ENCODE measurements at places on chromosomes 12 and 14. TPM values are rescaled to one million over a fixed set of nuclear protein-coding genes. Genes with fewer than 3 reads are reported as not detected.

DNA sequence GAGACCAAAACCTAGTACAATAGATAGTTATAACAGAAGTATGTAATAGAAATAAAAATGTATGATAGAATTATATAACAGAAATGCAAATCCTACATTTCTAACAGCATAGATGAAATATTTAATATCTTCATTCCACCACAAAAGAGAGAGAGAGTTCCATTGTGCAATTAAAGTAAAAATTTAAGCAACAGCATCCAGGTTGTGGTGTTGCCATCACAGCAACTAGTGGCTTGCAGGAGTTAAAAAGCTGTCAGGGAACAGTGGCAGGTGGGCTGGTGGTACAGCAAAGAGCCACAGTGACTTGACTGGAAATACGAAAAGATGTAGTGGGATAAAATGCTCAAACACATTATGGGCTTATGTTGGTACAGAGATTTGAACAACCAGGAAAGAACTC lies 57.1 kb upstream of the MDM1 start:
- no peak for DNase-seq

DNA sequence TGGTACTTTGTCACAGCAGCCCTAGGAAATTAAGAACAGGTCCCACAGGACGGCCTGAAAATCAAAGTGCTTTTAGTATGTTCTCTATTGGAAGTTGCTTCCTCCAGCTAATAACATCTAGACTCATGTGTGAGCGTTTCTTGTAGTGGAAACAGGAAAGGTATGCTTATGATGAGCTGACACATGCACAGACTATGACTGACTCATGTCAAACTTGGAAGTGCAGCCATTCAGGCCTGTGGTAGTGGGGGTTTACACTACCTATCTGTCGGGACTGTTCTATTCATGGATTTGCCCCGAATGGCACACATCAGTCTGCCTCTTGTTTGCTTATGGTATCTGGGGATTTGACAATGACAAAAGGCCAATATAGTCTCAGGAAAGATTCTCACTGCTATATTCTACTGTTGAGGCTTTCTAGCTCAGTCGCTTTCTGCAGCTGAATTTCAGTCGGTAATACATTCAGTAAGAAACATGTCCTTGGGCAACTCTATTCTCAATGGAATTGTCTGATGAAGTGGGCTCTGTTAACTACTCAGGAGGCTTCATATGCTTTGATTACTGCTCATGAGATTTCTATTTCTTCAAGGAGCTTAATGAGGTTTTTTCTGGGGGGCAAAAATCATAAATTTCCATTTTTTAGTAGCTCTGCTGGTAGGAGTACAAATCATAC lies 270.3 kb upstream of the DAAM1 start:
- DNase-seq: peak; percentile 73

DNA sequence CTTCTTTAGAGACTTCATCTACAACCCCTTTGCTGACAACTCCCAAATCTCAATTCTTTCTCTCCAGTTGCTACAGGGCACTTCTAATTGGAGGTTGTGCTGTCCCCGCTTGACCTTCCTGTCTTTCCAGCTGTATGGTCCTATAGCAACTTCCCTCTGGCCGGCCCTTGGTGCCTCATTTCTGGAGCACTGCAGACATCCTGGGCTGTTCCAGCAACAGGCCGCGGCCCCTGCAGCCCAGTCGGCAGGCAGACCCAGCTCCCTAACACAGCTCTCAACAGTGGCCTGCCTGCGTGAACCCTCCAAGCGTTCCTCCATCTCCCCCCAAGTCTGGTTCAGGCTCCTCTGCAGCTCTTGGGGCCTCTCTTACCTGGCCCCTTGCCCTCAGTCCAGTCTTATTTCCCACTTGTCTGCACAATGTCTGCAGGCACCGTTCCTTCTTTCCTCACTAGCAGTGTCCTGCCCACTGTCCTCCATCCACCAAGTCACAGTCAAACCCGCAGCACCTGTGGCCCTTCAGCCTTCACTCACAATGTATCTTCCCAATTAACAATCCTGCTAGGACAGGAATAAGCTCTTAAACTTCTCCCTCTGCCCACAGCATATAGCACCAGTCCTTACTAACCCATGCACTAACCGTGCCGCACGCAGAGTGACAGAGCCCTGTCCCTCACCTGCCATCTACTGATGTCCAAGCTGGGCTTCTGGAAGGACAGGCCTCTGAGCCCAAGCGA lies 1.6 kb upstream of the EML1 start:
- no peak for DNase-seq

DNA sequence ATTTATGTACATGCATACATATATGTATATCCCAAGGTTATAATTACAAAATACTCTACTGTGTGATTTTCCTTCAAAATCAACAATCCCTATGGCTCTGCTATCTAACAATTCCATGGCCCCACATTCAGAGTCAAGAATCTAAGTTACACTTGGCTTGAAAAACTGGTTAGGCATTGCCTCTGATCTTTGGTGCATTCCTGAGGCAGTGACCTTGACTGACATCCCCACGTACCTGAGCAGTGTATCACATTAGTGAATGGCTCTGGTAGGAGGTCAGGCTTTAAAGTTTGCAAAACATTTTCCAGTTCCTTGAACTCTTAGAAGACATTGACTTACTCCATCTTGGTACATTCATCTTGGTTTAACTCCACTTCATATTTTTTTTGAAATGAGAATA lies 8.5 kb upstream of the STON2 start:
- no peak for DNase-seq

DNA sequence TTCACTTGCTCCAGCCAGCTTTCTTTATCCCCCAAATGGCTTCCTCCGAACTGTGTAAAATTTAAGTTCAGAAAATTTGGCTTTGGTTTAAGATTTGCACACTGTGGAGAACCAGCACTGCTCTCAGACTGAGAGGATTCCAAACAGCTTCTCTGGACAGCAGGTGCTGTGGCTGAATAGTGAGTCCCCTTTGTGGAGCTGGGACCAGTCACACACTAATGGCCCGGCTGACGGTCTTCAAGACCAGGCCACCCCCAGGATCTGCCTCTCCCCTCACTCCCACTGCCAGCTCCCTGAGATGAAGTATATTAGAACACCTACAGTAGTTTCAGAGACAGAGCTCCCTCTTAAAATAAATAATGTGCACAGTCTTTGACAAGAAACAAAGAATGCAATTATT lies 267.3 kb downstream of the BCAT1 start:
- no peak for DNase-seq

DNA sequence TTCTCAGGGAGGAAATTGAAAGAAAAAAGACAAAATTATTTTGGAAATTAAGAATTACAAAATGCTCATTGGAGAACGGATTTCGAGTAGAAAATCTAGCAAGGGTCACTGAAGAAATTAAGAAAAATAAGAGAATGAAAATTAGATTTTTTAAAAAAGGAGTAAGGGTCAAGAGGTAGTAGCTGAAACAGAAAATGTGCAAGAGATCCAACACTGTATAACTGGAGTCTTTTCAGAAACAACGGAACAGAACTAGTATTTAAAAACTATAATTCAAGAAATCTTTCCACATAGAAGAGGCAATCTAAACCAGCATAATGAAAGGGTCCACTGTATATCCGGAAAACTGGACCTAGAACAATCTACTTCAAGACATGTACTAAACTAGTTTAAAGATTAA lies 28.2 kb downstream of the ATP2B1 start:
- DNase-seq: no peak

- no peak for DNase-seq
These were observed 1206.0 kb upstream of the TMEM132C start for GRCh38 chr12:127060933-127061332.

- DNase-seq: peak; percentile 73
These were observed 11.7 kb downstream of the HDAC7 start for GRCh38 chr12:47808050-47808449.

DNA sequence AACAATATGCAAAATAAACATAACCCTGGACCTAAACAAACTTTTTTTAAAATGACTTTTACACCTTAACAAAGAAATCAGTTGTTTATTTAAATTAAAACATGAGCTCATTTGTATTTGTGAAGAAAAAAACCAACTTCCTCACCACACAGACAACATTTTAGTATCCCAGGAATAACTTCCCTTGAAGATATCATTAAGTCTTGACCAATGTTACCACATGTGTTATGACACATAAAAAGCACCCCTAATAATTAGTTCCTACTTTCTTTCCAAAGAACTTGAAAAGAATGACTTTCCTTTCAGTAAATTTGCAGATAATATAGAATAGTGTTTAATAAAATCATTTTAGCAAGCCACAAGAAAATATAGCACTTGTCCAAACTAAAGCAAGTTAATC lies 42.4 kb downstream of the DUSP16 start:
- DNase-seq: no peak

GRCh38 chr14:87468531-87468930 lies 524.5 kb downstream of the GALC start:
- DNase-seq: no peak

DNA sequence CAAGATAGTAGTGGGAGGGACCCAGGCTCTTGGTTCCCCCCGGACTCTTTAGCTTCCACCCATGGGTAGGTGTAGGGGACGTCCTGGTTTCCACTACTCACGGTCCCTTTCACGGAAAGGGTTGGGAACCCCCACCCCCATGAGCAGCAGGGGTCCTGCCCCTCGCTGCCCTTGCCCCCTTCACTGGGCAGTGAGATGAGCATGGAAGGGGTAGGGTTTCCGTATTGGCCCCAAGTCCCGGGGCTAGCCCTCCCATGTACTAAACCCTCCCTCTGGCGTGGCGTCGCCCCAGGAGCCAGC lies 12.7 kb downstream of the AGAP2 start:
- DNase-seq: no peak

GRCh38 chr12:125013816-125014442 lies 20.5 kb downstream of the BRI3BP start:
- DNase-seq: no peak

- DNase-seq: peak; percentile 87
These were observed 3.4 kb downstream of the PLEKHG3 start for GRCh38 chr14:64707661-64708060.

DNA sequence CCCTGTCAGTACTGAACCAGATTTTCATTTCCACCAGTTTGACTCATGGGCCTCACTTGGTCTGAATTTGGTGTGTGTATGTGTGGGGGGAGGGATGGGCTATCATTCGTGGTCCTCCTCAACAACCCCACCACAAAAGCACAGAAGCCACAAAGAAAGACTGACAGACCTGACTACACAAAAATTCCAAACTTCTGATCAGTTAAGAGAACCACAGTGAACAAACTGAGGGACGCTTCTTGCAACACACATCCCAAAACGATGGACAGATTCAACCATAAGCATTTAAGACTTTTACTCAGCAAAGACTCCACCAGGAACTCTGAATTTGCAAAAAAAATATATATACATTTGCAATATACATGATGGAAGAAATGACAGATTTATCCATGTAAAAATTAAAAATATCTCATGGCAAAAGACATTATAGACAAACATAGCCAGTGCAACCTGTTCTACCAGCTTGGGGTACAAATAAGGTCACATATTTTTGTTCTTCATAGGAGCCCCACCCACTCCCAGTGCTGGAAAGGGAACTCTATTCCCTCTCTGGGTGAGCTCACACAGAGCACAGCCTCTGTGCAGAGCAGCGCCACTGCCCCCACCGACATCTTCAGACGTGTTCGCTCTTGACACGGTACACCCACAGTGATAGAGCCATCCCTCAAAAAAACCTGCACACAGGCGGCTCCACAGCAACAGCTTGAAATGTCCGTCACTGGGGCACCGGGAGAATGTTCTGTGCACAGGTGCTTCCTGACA lies 49.7 kb downstream of the JAG2 start:
- no peak for DNase-seq

GRCh38 chr12:5013266-5013730 lies 30.4 kb upstream of the KCNA5 start:
- peak; percentile 18 for DNase-seq

DNA sequence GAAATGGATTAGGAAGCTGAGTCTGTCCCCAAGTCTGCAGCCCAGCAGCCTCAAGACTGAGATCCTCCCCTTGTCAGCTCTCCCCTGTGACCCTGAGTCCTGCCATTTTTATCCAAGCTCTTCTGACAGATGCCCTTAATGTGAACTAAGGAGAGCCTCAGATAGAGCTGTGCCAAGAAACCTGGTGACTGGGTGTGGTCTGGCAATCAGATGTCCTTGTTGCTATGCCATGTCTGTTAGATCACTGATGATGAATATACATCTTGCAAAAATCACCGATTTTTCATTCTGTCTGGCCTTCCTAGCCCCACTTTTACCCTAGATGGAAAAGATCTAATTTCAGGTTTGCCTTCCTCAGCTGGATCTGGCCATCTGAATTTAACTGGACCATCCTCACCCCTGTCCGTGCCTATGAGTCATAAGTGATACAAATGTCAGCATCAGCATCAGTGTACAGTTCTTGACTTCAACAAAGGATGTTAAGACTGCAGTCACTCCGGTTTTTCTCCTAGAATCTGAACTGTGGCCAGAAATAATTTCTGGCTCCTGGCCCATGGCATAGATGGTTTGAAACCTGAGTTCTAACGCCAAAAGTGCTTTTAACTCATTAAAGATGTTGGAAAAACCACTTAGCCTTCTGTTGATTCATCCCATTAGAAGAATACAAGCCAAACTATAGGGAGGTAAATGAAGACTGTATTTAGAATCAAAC lies 61.2 kb upstream of the GRIP1 start:
- no peak for DNase-seq

DNA sequence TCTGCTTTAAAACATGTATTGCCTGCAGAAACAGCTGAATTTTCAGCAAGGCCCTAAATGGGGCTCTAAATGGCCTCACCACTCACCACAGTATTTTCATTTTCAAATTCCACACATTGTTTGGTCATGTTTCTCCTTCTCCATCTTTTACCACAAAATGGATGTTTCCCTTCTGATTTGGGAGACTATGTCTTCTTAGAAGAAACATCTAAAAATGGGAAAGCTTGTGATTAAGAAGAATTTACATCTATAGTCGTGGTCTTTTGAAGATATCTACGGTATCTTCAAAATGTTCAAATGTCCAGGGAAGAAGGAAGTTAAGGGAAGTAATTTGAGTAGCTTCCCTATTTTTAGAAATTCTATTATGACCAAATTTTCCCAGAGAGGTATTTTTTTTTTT lies 20.7 kb upstream of the TUBA1C start:
- peak; percentile 74 for DNase-seq

DNA sequence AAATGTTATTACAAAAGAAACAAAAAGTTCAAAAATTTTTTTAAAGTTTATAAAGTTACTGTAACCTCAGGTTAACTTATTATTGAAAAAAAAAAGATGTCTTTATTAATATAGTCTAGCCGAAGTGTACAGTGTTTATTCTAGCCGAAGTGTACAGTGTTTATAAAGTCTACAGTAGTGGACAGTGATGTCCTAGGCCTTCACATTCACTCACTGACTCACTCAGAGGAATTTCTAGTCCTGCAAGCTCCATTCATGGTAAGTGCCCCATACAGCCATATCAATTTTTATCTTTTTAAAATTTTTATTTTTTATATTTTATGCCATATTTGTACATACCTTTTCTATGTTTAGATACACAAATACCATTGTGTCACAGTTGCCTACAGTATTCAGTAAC lies 10.4 kb downstream of the ATG2B start:
- peak; percentile 5 for DNase-seq

The LRIG3 gene
- 25.9 TPM for total RNA-seq

The GSG1 gene
- total RNA-seq: not detected

The ASB2 gene
- not detected for total RNA-seq

The JAG2 gene
- 0.15 TPM for total RNA-seq

The COL2A1 gene
- total RNA-seq: not detected

The ATL1 gene
- total RNA-seq: 0.32 TPM

The TAS2R19 gene
- total RNA-seq: not detected

All from M059J (cell line).